ENCODE measurements at places on chromosomes 7 and 10.

GRCh38 chr10:36109399-36110023, 467.4 kb upstream of the FZD8 start:
- DNase-seq = no peak

GRCh38 chr7:122688400-122688998, 10.4 kb downstream of the RNF133 start:
- DNase-seq = no peak

DNA sequence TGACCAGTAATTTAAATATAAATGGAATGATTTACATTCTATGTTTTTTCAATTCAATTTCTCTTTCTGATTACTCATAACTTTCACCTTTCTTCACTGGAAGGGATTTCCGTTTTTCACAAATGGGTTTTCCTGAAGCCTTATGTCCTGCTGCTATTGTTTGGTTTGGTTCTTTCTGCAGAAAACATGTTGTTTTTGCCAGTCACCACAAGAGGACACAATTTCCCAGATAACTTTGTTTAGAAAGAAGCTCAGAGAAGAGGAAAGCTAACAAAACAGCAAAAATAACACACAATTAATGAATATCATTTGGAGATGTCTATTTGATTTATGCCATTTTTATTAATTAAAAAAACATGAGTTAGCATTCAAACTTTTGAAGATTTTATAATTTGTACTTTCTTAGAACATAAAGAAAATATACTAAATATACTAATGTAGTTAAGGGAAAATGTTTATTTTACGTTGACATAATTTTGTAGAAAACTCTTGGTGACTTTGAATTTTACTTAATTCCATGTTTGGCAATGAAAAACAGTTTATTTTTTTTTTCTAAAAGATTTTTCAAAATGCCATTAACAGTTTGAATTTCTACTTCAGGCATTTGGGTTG, 4.6 kb upstream of the TWIST1 start:
- no peak for DNase-seq

GRCh38 chr10:111481866-111482265, 405.0 kb downstream of the ADRA2A start:
- DNase-seq = no peak

- no peak for DNase-seq
These were observed 87.8 kb downstream of the HDAC9 start for GRCh38 chr7:18583305-18583704.

DNA sequence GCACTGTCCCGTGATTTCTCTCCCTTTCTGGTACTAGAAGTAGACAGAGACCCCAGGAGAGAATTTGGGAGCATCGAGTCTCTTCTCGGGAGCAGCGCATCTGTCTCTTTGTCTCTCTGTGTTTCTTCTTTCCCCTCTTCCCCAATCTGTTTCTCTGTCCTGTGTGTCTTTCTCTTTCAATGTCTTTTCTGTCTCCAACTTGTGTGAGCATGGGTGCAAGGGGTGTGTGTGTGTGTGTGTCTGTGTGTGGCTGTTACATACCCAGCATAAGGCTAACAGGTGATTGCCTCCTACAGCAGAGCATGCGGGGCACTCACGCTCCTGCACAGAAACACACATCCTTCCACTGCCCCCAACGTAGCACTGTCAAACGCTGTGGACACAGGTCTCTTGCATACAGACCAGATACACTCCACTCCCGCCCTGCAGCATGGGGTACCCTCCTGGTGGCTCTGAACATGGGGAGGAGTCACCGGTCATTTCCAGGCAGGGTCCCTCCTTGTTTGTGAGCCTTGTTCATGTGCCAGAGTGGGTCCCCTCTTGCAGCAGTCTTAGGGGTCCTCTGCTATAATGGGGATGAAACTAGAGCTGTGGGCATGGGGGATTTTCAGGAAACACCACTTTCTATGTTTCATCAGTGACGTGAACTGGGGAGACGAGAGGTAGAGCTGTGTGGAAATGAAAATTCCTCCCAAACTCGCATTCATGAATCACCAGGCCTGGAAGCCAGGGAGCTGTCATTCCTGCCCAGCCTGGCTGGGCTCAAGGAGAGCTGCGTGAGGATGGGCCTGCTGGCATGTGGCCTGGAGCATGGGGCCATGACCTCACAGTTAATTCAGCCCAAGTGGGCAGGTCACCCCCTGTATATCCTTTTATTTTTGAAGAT, 980 bp downstream of the ADAMTS14 start:
- DNase-seq = no peak

GRCh38 chr7:37342176-37342687, 106.4 kb downstream of the ELMO1 start:
- DNase-seq = no peak

GRCh38 chr10:84938117-84938905, 609.9 kb downstream of the CCSER2 start:
- DNase-seq = no peak

DNA sequence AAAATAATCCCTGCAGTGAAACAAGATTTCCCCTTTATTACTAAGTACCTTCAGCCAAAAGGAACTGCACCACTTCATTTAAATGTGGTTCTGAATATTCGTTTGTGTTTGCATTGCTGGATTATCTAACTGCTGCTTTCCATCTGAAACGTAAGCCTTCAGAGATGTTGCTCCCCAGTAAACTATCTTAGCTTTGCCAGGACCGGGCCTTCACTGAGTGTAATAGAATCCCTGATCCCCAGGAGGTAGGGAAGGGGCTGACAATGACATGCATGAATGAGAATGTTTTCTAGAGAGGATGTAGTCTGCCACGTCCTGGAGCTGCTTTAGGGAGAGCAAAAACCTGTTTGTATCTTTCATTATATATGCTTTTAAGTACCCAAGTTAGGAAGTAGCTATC, 19.5 kb upstream of the INSYN2A start:
- DNase-seq = no peak

- DNase-seq = no peak
These were observed 240.2 kb downstream of the ADAM12 start for GRCh38 chr10:126147866-126148587.

- DNase-seq = no peak
These were observed 50.3 kb upstream of the EGR2 start for GRCh38 chr10:62866451-62866850.

DNA sequence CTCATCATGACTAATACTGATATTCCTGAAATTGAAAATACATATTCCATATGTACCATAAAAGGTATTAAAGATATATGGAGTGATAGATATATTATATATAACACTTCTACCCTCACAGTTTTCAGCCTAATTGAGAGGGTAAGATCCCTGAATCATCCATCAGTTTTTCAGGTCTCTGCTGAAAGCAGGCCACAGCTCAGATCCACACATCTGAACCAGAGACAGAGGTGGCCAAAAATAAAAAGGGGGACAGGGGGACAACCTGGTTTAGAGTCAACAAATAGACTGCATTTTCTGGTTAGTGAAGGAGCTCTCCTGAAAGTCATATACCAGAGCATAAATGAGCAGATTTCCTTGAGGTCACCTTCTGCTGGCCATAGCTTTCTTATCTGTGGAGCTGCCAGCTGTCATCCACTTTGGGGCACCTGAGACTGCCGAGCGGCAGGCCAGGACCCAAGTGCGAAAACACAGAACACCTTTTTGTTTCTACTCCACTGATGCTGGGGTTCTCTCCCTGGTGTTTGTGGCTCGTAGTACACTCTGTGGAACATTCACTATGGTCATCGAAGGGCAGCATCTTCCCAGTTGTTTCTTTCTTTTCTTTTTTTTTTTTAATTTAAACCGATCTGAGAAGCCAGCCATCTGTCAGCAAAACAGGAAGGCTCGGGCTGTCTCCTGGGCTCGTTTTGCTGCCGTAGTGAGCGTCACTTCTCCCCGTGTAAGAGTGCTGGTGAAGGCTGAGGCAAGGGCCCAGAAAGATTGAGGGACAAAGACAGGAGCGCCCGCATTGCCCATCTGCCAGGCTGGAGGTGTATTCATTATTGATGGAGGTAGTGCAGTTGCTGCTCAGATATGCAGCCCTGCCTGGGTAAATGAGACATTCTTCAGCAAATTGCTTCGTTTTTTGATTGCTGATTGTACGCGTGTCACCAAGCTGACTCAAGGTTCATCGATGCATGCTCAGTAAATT, 13.5 kb downstream of the IKZF1 start:
- no peak for DNase-seq

DNA sequence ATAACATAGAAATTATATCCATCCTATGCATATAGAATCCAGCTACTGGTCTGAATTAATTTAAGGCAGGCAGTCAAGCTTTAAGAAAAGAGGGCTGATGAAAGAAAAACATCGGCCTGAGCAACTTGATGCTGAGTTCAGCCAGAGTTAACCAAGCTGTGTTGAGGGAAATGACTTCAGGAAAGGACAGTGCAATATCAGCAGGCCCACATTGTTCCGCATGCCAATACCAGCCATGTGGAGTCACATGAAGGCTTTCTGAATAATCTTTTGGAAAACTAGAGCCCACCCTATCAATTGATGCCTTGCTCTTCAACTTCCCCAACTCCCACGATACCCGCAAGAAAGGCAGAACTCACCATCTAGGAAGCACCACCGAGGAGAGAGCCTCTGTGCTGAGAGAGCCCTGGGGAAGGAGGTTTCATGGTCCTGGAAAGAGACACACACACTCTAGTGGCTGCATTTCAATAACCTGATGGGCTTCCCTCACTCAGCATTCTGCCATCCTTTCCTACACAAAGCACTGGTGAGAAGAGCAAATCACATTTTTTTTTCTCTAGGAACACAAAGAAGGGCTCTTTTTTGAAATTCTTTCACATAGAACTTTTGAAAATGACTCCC, 125.8 kb upstream of the PTN start:
- DNase-seq = no peak

DNA sequence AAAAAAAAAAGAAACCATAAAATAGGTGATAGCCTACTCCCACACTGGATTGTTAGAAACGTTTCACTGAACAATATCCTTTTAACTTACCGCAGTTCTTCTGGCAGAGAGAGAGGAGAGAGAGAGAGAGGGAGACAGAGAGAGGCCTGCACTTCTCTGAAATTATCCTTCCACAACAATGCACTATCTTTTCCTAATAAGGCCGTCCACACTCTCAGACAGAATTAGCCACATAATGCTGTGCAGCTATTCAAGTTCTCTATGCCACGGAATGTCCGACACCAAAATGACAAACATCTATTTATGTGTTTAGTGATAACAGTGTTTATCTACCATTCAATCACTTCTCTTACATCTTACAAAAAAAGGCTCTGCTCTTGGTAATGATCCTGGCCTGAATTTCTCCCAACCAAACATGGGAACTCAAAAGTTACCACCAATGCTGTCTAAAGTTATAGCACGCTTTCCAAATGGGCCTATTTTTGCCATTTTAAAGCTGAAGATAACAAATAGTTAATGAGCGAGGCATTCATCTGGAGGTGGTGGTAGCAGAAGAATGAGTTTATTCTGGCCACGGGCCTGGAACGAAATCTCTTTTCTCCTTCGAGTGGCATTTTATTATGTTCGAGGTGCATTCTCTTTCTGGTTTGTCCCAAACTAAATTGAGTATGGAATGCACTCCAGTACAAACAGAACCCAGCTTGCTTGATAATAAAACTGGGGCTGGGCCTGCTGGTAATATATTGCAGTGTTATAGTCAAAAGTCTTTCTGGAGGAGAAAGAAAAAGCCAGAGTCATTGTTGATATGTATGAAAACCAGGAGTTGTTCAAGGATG, 160.2 kb upstream of the SVIL start:
- DNase-seq = no peak

DNA sequence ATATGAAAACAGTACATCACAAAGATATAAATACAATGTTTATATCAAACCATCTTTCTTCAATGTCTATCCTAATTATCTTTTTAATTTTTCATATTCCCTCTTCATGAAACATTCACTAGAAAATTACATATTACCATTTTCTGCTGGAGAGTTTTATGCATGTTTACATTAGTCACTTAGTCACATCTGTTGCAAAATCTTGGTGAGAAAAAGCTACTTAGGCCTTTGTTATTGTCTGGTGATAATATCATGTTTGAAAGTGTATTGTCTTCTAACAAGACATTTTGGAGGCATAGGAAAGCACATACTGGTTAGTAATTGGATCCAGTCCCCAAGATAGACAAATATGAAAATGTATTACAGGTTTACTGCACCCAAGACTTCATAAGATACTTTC, 163.6 kb downstream of the GNAI1 start:
- DNase-seq = no peak

- DNase-seq = no peak
These were observed 210.9 kb downstream of the INHBA start for GRCh38 chr7:41491883-41492471.

DNA sequence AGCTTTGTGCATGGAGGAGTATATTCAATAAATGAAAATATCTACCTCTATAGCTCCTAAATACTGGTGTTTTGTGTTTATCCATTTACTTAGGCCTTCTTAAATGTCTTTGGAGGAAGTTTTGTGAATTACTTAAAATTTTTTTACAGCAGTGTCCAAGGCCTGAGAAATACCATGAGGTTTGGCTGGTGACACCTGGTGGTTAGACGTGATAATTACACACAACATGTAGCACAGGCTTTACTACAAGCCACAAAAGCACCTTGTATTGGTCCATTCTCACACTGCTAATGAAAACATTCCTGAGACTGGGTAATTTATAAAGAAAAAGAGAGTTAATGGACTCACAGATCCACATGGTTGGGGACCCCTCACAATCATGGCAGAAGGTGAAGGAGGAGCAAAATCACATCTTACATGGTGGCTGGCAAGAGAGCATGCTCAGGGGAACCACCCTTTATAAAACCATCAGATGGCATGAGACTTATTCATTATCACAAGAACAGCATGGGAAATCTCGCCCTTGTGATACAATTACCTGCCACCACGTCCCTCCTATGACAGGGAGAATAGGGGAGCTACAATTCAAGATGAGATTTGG, 20.6 kb downstream of the HYAL4 start:
- DNase-seq = no peak

Measured in GM18507 (cell line).